Stimulated activated CD4-positive, alpha-beta T cell treated with anti-CD3 and anti-CD28 coated beads, Interleukin-12 subunit alpha, Interleukin-12 subunit beta, amount 100 ng/mL, for 24 hours (primary cell): ENCODE measurements at places on chromosomes 16 and 17.

DNA sequence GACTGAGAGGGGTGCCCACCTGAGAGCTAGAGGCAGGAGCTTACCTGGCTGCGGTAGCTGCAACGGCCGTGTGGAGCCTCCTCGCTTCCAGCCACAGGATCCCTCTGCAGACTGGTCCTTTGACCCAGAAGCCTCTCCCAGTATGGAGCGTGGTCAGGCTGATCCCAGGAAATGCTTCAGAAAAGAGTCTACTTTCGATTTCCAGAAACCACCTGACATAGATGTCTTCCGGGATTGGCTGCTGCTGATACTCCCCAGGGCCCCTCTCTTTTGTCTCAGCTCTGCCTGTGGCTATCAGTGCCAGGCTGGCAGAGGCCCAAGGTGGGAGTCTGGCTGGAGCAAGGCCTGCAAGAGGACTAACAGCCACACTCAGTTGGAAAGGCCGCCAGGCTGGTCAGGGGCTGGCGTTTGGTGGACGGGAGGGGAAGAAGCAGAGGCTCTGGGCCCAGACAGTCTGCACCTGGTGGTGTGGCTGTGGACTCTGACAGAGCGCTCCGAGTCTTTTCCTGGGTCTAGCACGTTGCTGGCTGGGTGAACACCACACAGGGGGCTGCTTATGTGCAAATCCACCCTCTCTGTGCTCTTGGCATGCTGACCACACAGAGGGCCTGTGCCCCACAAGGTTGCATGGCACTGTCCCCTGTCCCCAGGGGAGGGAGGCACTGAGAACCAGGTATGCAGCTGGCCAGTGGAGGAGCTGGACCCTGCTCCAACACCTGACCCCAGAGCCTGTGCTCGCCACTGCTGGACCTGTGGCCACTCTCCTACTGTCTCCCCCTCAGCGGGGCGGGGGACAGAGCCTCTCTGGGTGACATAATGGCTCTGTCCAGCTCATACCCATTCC lies at the start of gene LGALS3BP:
Gene LGALS3BP (minus strand): TSS at position 144 of the 844 bp plus-strand sequence. CDS start 2,732 bp downstream, outside the sequence.
- DNase-seq, result no peak

GRCh38 chr16:64679976-64680690 lies 441.7 kb downstream of the CDH11 start:
- DNase-seq, result no peak

GRCh38 chr17:48375356-48375755 lies 54.7 kb downstream of the SKAP1 start:
- no peak for DNase-seq

- DNase-seq, result no peak
These were observed 6.2 kb downstream of the LLGL2 start for GRCh38 chr17:75531721-75532072.

DNA sequence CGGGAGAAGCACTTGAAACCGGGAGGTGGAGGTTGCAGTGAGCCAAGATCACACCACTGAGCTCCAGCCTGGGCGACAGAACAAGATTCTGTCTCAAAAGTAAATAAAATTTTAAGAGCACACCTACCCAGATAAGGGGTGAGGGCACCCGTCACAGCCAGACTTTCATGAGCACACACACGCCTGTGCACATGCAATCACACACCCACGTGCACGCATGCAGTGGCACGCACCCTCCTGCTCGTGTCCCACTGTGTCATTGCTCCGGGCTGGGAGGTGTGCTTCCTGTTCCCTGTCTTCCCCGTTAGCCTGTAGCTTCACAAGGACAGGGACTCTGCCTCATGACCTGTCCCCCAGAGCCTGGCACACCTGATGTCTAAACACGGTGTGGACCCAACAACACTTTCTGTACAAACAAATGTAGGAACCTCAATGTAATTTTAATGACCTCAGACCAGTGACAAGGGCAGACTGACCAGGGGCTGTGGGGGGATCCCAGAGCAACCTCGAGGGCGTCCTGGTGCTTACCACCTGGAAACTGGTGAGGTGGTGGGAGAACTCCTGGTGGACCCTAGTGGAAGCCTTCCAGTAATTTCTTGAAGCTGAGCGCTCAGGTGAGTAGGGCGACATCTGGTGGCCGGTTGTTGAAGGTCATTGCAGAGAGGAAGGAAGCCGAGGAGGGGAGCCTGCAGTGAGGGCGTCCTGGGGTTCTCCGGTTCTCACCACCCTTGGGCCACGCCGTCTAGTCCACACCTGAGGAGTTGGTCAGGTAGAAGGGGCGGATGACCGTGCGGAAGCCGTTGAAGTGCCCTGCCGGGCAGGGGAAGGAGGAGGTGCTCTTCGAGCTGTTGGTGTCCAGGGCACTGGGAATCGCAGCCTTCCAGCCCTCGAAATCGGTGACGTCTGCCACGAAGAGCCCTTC lies 8.6 kb downstream of the LGALS3BP start:
- DNase-seq, result peak; percentile 54

DNA sequence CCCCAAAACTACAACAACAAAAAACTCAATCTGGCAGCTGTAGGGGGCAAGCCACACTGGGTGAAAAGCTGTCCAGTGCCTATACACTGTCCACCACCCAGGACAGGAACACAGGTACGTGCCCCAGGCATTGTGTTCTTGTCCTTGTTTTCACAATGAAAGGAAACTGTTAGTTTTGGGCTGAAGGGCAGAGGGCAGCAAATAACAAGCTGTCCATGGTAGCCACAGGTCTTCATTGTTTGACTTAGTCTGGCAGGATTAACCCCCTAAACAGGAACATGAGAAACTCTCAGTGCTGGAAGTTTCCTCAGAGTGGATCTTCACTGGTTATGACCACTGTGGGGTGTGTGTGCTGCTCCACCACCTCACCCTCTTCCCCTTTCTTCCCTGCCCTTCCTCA lies 224.6 kb upstream of the N4BP1 start:
- DNase-seq, result no peak

DNA sequence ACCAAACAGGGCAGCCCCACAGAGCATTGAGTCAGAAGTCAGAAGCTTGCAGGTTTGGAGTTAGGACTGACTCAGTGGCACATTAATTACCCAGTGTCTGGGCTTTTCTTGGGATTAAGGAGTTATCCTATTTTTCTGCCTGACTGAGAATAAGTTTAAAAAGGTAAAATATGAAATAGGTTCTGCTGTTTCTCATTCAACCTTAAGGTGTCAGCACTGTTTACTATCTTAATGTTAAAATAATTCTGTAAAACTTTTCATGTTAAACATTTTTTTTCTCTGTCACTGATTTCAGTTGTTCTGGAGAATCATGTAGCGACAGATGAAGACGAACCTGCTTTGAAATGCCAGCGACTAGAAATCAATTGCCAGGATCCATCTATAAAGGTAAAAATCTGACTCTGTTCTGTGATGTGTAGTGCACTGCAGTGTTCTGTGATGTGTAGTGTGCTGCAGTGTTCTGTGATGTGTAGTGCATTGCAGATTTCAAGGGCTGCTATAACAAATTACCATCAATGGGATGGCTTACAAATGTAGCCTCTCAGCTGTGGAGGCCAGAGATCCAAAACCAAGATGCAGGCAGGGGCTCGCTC lies 128.0 kb downstream of the LAT start:
- DNase-seq, result no peak

- DNase-seq, result no peak
These were observed 13.6 kb upstream of the PYY start for GRCh38 chr17:43967251-43967875.

DNA sequence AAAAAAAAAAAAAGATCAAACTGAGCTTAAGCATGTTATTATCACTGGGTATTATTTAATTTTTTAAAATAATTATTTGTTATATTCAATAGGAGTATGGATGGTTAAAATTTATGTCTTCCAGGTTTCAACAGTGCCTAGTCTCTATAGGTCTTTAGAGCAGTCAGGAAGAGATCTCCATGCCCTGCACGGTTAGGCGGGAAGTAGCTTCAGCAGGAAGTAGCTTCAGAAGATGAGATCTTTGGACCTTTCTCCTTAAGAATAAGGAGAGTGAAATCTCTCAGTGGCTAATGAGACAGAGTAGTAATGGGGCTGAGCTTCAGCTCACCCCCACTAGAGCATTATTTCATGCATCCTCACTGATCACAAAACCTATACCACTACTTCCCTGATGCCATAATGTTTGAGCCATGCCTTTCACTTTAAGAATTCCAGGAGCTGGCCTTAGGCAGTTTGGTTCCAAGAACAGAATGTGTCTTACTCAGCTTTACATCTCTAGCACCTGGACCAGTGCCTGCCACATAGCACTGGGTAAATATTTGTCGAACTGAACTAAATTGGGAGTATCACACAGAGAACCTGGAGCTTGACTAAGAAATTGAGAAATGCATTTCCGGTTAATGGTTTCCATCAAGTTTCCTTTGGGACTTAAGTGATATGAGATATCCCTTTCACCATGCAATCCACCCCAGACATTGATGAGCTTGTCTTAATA lies 43.5 kb downstream of the SCPEP1 start:
- no peak for DNase-seq

DNA sequence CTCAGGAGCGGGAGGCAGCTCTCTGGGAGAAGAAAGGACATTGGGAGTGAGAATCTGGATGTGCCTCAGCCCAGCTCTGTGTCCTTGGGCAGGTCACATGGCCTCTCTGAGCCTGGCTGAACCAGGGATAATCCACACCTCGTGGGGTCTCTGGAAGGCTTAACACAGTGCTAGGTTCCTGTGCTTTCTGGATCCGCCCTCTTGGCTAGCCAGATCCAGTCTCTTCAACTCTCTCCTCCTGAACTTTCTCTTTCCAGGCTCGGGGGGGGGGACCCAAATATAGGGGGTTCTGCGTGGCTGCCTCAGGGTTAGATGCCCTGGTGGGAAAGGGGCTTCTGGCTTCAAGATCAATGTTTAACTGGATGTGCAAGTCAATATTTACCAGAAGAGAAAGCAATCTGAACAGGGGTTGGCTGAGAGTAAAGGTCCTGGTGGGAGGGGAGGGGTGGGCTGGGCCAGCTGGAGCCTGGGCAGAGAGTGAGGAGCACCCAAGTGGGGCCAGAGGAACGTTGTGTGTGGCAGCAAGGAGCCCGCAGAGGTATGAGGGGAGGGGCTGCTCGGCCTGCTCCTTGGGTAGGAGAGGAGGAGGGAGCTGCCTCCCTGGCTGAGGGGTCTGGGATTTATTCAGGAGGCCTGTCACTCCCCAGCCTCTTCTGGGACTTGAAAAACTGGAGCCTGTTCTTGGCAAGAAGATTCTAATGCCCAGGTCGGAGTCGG lies at the start of gene SERPINF2:
Gene SERPINF2 (plus strand): TSS at position 501 of the 717 bp plus-strand sequence. CDS start 2,125 bp downstream, outside the sequence.
- no peak for DNase-seq

DNA sequence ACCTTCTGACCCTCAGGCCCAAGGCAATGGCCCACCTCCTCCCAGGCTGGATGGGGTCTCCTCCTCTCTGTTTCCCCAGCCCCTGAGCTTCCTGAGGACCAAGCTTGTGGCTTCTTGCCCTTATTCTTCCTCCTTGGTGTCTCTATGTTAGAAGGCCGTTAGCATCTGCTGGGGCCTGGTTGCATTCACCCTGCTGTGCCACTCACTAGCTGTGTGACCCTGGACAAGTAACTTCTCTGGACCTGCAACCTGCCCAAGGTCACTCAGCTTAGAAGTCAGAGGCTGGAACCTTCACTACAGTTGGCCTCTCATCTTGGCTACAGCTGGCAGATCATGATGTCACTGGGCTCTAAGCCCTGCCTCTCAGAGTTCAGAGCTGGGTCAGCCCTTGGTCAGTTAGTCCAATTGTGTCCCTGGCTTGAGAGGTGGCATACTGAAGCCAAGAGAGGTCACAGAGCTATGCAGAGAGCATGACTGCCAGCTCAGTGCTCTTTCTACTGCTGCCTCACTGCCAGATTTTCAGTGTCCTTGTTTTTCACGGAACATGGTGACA lies 3.0 kb downstream of the MT2A start:
- DNase-seq, result no peak

- DNase-seq, result no peak
These were observed 12.8 kb upstream of the KCNJ18 start for GRCh38 chr17:21679256-21680146.

- no peak for DNase-seq
These were observed 1525.1 kb downstream of the CDH11 start for GRCh38 chr16:63596716-63597115.

GRCh38 chr17:37697381-37697780 lies 47.5 kb downstream of the HNF1B start:
- no peak for DNase-seq

- DNase-seq, result no peak
These were observed 12.5 kb upstream of the SLC4A1 start for GRCh38 chr17:44280392-44280937.

GRCh38 chr17:8105957-8106398 lies 12.3 kb downstream of the ALOXE3 start:
- DNase-seq, result no peak

DNA sequence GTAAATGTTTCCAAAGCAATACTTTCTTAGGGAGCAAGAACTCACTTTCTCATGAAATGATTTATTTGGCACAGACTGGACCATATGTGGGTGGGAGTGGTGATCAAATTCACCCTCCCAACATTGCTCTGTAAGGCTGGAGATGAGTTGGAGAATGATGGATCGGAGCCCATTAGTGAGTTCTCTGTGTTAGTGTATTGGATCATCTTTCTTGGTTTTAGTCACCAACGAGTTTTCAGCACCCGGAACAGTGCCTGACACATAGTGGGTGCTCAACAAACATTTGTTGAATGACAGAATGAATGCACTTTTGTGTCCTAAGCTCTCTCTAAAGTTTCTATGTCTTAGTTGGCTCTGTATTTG lies 104.5 kb upstream of the FAM20A start:
- no peak for DNase-seq

GRCh38 chr16:87276091-87276701 lies 41.0 kb downstream of the C16orf95 start:
- no peak for DNase-seq

DNA sequence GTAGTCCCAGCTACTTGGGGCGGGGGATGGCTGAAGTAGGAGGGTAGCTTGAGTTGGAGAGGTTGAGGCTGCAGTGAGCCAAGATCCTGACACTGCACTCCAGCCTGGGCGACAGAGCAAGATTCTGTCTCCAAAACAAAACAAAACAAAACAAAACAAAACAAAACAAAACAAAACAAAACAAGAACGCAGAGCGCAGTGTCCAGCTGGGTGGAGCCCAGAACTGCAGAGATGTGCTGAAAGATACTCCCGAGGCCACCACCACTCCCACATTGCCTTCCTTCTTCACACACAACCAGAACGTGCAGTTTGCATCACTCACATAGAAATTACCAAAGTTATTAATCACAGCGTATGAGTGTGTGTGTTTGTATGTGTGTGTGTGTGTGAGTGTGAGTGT lies 222.9 kb upstream of the ASIC2 start:
- no peak for DNase-seq

DNA sequence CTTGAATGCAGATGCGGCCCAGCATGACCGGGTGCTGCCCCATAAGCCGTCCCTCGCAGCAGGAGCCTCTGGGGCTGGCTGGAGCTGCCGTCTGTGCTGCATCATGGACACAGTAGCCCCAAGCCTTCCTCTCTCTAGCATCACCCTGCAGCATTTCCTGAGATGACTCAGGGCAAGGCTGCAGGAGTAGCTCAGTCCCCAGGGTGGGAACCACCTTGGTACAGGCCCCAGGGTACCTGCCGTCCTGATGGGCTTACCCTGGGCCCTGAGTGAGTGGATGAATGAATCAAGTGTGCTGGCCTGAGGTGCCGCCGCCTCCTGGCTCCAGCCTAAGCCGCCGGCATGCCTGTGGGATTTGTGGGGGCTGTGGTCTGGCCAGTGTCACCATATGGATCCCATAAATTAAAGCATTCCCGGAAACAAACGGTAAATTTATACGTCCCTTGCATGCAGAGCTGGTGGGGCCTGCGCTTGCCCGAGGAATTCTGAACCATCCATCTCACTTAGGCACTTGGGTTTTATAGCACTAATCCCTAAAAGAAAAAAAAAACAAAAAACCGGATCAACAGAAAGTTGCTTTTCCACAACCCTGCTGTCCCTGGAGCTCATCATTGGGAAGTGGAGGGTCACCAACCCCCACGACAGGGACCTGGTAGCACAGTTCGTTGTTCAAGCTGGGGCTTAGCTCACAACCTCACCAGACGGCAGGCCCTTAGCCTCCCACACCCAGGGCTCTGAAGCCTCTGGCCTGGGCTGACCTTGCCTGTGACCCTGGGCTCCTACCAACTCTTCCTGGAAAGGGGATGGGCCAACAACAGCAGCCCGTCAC lies 242.6 kb upstream of the CIBAR2 start:
- no peak for DNase-seq
